CD8-positive, alpha-beta memory T cell (primary cell): ENCODE measurements at places on chromosomes 16 and 17. TPM values are rescaled to one million over a fixed set of nuclear protein-coding genes. Genes with fewer than 3 reads are reported as not detected.

Gene IL4R
- 140 TPM for total RNA-seq

Gene RILP
- total RNA-seq = 3.0 TPM

DNA sequence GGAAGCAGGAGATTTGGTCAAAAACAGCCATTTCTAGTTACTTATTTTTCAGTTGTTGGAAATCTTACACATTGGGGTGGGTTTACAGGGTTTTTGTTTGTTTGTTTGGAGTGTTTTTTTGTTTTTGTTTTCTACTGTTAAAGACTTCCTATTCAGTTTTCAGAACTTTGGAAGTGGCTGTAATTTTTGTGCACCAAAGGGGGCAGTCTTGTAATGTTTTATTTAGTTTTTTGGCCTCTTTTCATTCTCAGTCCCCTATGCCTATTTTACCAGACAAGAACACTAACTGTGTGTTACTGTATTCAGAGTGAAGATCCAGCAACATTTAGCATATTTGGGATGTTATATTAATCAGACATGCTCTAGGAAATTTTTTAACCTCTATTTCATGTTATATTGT, 20.6 kb downstream of the TPPP3 start:
- DNase-seq = no peak

Gene TSNAXIP1
- total RNA-seq = 1.2 TPM
